ENCODE measurements at places on chromosomes 7 and 10.

DNA sequence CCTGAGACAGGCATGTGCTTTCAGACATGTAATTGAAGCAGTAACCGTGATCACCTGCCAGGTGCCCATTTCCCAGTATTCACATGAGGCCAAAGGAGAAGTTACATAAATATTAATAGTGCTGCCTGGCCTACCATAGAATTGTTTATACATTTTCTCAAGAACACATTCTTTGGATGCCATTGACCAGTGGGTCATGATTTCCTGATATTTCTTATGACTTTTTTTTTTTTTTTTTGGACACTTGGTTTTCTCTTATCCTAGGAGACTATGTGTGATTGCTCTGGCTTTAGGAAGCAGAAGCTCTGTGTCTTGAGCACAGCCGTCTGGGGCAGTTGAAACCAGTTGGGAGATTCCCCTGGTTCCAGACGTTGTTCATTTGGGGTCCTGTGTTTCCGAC lies 143.9 kb upstream of the NPS start:
- DNase-seq, result no peak

DNA sequence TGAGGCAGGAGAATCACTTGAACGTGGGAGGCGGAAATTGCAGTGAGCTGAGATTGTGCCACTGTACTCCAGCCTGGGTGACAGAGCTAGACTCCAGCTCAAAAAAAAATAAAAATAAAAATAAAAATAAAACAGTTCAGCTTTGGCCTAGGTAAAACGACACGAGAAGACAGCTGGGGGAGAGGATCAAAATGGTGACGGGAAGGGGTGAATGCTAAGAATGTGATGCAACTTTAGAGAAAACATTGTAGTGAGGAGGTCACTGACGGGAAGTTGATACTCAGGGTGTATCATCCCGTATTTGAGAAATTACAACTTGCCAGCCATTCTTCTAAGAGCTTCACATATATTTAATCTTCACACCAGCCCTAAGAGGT lies 1.1 kb downstream of the NDST2 start:
- peak; percentile 56 for DNase-seq

DNA sequence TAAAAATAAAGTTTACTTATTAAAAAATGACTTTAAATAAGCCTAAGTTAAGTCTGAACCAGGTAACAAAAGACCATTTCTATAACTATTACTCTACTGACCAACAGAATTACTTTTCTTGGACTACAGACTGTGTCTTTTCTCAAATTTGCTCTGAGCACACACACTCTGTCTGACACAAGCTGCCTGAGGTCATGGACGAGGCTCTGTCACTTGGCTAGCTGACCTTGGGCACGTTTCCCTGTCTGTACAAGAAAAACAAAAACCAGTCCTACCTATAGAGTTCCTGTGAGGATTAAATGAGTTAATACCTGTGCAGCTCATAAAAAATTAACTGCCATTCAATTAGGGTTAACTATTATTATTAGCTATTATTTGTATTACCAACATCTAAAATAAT lies 22.9 kb downstream of the ATE1 start:
- DNase-seq, result no peak

GRCh38 chr10:110818311-110819256 lies 53.1 kb upstream of the PDCD4 start:
- no peak for DNase-seq

- no peak for DNase-seq
Observed at GRCh38 chr10:6176691-6177231, 26.0 kb upstream of the PFKFB3 start.

DNA sequence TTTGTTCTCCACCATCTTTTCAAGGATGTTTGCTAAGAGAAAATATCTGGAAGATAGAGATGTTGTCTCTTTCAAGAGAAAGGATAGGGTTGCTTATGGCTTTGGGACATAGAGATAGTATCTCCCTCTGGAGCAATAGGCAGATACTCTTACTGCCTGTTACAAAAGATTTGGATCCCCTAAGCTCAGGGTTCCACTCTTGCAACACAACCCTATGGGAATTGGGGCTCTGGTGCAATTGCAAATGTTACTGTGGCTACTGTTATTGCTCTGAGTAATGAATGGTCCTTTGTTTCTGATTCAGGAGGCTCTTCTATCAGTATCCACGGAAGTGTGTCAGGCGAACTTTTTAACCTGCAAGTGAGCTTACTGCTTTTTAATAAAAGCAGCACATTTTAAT lies 88.8 kb downstream of the GPR85 start:
- DNase-seq, result no peak

GRCh38 chr10:129030996-129031843 lies 435.8 kb upstream of the MGMT start:
- peak; percentile 14 for DNase-seq

DNA sequence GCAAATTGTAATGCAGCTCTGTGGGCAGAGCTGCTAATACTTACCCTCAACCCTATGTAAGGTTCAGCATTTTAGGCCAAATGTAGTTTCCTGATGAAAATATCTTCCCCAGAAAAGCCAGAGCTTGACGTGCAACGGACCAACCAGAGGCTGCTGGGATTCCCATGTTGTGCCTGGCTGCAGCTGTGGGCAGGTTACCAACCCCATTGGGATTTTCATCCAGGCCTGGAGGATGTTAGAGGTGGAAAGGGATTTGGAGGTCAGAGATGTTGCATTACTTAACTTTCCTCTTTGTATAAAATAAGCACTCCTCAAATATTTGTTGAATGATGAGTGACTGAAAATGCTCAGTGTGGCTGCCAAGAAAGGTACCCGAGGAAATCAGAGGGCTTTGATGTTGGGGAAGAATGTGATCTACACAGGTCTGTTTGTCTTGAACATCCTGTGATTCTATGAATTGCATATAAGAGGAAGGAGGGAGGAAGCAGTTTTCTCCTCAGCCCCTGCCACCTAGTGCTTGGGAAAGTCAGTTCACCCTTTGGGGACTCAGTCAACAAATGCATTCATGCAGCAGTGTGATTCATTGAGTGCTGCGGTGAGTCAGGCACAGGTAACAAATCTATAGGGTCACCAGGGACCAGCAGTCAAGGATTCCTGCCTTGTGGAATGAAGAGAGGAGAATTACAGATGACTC lies 487.2 kb downstream of the RPS24 start:
- no peak for DNase-seq

GRCh38 chr10:34729619-34730018 lies 85.5 kb downstream of the PARD3 start:
- no peak for DNase-seq

DNA sequence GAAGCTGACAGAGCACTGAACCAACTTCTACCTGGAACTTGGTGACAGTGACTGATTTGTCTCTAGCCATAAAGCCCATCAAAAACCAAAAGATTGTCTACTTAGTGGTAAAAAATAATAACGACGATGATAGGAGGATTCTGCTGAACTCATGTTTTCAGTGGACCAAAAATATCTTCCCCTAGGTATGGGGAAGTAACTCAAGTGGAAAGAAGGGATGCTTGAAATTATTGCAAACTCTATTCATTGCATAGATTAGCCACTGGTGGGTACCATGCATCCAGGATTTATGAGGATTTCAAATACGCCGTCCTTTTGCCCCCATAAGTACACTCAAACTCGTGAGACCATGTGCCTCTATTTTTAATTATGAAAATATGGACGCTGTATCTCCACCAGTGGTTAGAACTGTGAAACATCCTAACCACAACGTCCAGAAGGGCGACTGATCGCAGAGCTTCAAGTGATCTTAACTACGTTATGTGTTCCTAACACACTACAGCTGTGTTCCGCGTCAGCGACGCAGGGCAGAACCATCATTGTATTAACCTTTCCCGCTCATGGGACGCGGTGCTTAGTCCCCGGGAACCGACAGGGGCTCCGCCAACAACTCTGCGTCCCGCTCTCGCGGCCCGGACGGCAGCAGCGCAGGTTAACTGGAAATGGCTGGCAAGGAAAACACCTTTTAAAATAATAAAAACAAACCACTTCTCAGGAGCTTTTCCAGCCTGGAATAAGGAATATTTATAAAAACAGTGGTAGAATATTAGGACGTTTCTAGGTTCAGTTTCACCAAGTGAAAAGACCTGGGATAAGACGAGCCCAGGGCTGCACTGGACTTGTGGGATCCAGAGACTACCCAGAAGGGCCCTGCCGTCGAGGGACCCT lies 776 bp downstream of the PEX1 start:
- DNase-seq, result peak; percentile 34

DNA sequence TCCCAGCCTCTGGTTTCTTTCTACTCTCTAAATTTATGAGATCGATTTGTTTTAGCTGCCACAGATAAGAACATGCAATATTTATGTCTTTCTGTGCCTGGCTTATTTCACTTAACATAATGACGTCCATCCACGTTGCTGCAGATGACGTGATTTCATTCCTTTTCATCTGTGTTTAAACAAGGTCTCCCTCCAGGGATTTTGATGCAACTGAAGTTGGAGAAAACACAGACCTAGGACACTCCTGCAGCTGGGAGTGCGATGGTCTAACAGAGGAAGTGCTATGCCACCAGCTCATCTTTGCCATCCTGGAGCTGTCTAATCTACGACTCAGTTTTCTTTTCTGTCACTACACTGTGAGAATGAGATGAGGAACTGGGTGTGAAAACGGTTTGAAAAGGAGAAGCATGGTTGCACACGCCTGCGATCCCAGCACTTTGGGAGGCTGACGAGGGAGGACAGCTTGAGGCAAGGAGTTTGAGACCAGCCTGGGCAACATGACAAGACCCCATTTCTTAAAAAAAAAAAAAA lies 1.5 kb upstream of the KCTD7 start:
- no peak for DNase-seq

GRCh38 chr7:151206914-151207313 lies 3.4 kb downstream of the H2BK1 start:
- DNase-seq, result peak; percentile 9

DNA sequence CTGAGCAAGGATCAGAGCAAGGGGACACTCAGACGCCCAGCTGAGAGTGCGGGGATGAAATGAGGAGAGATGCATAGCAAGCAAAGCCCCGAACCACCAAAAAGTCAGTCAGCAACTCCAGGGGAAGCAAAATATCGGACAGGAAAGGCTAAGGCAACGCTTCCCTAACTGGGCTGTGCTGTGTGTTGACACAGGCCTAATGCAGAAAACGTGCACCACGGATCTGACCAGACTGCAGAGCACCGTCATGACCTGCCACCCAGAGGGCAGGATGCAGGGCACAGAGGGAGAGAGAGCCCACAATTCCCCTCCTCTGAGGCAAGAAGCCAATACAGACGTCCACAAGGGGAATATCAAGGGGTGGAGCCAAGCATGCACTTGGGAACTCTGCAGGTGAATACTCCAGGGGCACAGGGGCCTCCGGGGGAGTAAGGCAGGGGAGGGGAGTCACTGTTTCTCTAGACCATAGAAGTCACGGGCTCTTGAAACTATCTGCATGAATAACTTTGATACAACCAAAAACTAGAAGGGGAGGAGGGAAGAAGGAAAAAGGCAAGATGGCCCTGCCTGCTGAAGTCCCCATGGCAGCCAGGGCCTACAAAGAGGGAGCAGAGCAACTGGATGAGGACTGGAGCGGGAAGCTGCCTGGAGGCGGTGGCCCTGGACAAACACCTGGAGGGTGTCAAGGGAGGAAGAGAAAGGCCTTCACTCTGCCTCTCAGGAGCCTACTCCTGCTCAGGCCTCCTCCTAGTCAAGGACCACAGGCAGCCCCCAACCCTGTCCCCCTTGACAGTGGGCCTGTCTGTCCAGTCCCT lies 26.2 kb downstream of the GRID1 start:
- DNase-seq, result no peak

- DNase-seq, result no peak
Observed at GRCh38 chr10:131001438-131001837, 310.1 kb downstream of the TCERG1L start.

- no peak for DNase-seq
Observed at GRCh38 chr7:55128693-55129394, 110.0 kb downstream of the EGFR start.

GRCh38 chr7:74498996-74499834 lies 45.5 kb downstream of the GTF2IRD1 start:
- no peak for DNase-seq

DNA sequence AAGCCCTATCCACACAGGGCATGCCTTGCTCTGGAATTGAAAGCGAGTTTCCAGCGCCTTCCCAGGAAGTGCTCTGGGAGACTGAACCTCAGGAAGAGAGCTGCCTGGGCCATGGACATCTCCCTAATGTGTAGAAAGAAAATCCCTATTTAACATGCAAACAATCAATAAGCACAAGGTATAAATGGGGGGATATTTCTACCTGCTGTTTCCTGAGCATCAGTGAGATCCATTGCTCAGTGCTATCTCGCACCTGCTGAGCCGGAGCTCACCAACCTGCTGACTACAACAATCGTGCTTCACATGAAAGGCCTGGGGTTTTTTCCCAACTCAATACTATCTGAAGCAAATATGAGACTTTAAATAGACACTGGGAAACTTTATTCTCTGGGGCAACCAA lies 584.0 kb downstream of the GLRX3 start:
- DNase-seq, result no peak

DNA sequence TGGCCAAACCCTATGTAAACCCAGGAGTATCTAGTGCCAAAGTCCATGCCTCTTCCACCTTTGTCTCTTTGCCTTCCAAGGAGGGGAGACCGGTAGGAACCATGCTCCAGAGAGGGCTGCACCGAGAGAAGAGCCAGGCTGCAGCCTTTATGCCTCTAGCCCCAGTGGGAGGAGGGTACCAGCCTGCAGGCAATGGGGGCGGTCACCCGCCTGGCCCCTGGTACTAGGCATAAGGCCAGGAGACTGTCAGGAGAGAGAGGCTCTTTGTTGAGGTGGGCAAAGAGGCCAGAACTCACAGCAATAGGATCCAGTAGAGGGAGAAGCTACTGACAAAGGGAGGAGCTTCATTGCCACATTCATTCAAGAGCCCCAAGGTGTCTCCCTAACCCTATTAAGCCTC lies 146.6 kb upstream of the PDE1C start:
- DNase-seq, result no peak

DNA sequence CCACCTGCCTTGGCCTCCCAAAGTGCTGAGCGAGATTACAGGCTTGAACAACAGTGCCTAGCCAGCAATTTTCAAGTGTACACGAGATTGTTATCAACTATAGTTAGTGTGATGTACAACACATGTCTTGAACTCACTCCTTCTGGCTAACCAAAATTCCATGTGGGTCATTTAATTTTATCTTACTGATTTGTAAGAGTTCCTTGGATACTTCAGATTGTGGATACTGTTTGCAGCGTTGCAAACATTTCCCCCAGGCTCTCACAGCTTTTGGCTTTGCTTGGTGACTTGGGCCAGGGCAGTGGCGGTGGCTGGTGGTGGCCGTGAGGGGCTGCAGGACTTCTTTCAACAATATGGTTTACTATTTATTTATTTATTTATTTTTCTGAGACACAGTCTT lies 8.5 kb upstream of the TMEM270 start:
- no peak for DNase-seq

GRCh38 chr7:43834463-43835251 lies 34.7 kb downstream of the MRPS24 start:
- peak; percentile 78 for DNase-seq

DNA sequence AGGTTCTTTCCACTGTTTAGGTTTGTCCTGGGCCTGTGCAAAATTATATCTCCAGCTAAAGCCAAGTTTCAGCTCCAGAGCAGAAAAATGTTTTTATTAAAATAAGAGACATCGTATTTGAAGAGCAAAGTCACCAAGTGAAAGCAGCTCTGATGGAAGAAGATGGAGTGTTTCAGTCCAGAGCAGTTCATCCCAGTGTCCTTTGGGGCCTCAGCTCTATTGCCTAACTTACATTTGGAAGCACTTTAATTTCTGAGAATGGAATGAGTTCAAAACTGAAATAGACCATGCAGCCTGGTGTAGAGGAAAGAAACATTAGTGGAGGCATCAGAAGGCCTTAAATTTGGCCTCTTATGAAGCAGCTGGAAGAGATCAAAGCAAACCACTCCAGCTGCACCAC lies 545.2 kb downstream of the SORCS1 start:
- no peak for DNase-seq
